ENCODE measurements at places on chromosomes 6 and 20.

GRCh38 chr6:84825461-84825860 is 61.1 kb upstream of the TBX18 start:
- no peak for DNase-seq

DNA sequence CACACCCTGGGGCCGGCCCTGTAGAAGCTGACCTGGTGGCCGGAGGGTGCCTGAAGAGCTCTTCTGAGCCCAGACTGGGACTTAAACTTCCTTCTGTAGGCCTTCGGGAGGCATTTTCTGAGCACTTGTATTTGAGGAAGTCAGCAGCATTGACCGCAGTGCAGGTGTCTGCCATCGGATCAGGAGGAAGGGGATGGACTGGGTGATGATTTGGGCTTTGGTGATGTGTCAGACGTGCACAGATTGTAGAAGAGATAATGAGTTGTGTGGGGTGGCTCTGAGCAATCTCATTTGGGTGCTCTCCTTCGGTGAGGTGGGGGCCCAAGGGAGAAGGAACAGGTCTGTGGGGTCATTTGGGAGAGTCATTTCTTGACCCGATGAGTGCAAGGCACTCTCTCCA is 150.9 kb downstream of the ARID1B start:
- DNase-seq, result peak; percentile 41

- DNase-seq, result no peak
Measured at GRCh38 chr6:84910906-84911607, 146.7 kb upstream of the TBX18 start.

DNA sequence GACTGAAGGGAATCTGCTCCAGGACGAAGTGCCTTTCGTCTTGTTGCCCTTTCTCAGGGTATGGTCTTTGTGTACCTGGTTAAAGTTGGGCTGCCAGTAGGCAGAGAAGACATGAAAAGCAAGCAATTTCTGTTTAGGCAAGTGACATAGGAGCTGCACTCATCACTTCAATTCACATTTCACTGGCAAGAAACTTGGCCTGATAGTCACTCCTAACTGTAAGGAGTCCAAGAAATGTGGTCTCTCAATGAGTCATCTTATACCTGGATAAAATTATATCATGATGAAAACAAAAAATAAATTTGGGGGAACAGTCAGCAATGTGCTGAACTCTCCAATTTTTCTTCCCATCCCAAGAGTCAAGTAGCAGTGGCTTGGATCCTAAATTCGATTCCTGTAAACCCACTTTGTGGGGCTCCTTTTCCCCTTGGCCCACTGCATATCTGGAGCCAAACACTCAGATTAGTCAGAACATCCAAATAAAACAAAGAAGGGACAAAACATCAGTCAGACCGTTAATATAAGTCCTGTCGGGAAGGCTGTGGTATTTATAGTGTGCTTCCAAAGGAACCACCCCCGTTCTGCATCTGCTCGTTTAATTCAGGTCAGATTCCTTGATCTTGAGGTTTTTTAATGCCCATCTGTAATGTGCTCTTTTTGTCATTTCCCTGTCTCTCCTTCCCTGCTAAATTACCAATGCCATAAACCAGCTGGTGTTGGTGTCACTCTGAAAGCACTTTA is 5.0 kb upstream of the GABRR1 start:
- no peak for DNase-seq

- no peak for DNase-seq
Measured at GRCh38 chr6:149150301-149150700, 167.2 kb upstream of the TAB2 start.

- no peak for DNase-seq
Measured at GRCh38 chr20:16203096-16203495, 370.2 kb downstream of the KIF16B start.

DNA sequence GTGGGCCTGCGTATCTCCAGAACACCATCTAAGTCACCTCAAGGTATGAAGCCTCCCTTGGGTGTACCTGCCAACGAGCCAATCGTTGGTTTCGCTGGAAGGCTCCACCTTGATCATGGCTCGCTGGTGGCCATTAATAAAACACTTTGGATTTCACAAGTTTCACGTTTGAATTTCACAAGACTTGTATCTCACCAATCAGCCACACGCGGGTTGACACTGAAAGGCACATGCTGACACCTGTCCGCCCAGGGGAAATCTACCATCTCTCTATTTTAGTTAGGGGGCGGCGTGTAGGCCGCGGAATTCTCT is 586 bp upstream of the HMGA1 start:
- DNase-seq, result peak; percentile 85

DNA sequence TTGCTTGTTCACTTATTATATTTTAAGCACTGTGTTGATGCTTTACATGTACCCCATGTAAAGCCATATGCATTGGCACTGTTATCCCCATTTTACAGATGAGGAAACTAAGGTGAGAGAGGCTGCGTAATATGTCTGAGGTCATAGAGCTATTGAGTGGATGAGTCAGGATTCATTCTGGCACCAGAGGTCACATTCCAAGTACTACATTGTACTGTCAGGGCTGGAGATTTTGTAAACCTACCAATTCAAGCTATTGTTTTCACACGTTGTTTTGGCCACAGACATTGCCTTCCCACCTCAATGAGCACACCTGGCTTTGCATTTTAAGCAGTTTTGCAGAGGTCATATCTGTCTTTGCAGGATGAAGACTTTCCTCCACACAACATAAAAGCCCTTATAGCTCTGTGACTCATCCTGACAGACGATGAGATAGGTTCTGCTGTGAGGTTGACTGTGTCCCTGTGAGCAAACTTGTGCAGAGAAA is 33.2 kb downstream of the ANKS1A start:
- DNase-seq, result no peak

DNA sequence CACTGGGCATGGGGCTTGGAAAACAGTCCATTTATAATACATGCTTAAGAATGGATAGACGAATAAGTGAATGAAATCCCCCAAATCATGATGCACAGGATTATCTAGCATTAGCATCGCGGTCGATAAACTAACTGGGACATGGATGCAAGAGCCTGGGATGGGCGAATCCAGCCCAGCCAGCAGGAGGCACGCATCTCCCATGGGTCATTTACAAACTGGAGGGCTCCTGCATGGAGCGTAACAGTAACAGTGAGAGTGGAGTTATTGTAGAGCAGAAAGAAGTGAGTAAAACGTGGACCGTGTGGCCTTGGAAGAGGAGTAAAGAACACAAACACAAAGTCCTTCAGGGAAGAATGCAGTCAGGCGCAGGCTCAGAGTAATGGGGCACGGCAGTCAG is 136.5 kb downstream of the AGPAT4 start:
- DNase-seq, result no peak

GRCh38 chr6:123062670-123063069 is 66.6 kb downstream of the CLVS2 start:
- no peak for DNase-seq

DNA sequence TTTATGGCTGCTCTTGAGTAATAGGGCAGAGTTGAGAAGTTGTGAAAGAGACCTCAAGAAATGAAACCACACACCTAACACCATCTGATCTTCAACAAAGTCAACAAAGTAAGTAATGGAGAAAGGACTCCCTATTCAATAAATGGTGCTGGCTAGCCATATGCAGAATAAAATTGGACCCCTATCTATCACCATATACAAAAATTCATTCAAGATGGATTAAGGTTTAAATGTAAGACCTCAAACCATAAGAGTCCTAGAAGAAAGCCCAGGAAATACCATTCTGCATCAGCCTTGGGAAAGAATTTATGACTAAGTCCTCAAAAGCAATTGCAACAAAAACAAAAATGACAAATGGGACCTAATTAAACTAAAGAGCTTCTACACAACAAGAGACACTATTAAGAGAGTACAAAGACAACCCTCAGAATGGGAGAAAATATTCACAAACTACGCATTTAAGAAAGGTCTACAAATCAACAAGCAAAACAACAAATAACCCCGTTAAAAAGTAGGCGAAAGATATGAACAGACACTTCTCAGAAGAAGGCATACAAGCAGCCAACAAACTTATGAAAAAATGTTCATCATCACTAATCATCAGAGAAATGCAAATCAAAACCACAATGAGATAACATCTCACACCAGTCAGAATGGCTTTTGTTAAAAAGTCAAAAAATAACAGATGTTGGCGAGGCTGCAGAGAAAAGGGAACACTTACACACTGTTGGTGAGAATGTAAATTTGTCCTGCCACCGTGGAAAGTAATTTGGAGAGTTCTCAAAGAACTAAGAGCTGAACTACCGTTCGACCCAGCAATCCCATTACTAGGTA is 4.0 kb downstream of the MAP3K5 start:
- DNase-seq, result peak; percentile 48

DNA sequence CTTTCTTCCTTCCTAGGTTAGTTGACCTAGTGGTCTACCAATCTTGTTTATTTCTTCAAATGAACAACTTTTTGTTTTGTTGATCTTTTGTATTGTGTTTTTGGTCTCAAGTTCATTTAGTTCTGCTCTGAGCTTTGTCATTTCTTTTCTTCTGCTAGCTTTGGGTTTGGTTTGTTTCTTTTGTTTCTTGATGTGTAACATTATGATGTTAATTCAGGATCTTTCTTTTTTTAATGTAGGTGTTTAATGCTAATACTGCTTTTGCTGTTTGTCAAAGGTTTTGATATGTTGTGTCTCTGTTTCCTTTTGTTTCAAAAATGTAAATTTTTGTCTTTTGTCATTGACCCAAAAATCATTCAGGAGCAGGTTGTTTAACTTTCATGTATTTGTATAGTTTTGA is 65.7 kb downstream of the ZC2HC1B start:
- DNase-seq, result no peak

DNA sequence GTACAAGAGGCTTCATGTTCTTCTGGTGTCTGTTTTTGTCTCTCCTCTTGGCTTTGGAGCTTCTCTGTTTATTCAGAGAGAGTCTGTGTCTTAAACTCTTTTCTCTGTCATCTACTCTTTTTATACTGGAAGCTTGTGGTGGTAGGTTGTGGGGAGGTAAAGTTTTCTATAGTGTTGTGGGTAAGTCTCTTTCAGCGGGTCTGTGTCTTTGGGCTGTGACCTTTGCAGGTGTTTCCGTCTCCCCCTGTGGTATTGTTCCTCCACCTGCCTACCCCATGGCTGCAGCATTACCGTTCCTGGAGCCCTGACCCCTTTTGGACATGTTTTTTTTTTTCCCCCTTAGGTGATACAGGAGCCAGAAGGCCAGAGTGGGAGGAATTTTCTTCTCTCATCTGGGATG is 37.9 kb upstream of the FERMT1 start:
- DNase-seq, result no peak

- DNase-seq, result no peak
Measured at GRCh38 chr6:8075185-8075584, 11.0 kb upstream of the BLOC1S5 start.

DNA sequence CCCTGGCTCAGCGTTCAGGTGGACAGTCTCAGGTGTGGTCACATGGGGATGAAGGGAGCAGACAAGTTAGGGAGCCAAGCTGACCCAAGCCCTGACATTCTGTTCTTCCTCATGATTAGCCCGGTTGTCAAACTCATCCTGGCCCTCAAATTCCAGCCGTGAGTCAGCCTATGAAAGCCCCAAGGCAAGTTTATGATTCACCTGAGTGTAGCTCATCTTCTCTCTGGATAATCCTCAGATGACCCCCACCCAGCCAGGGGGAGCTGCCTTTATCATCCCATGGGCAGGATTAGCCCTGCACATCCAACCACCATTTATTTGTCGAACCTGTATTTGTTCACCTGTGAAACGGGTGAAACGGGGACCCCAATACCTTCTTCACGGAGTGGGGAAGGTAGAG is 161.9 kb downstream of the DHX35 start:
- DNase-seq, result no peak

- DNase-seq, result no peak
Measured at GRCh38 chr6:148857798-148858390, 111.1 kb downstream of the UST start.

- no peak for DNase-seq
Measured at GRCh38 chr20:6956574-6956973, 189.1 kb downstream of the BMP2 start.

DNA sequence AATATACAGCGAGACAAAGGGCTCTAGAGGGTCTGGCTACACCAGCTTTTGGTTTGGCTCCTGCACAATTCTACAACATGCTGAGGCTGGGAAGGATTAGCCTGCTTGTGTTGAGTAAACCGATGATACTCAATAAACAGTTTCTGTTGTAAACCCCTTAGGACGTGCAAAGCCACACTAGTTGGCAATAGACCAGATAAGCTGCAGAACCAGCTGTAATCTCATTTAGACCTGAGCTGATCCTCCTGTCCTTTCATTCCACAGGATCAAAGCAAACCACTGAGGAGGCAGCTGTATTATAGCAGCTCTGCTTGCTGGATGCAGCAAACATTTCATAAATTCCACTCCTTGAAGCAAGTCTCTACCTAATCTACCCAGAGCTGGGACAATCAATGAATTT is 79.7 kb downstream of the MMS22L start:
- no peak for DNase-seq

All from B cell (primary cell).